ENCODE measurements at places on chromosomes 16 and 17.

- peaks cover 71% of the 10 kb centered on the region for H3K36me3 ChIP-seq
- no peak for DNase-seq
- H3K4me3 ChIP-seq = no peak overlapping the region
- no peaks in the 10 kb centered on the region for H3K27me3 ChIP-seq
- H3K27ac ChIP-seq = no peak overlapping the region
Measured at GRCh38 chr17:72822358-72823023, 270.0 kb downstream of the SLC39A11 start.

- no peaks in the 10 kb centered on the region for H3K4me1 ChIP-seq
- no peak for DNase-seq
- H3K27me3 ChIP-seq = no peaks in the 10 kb centered on the region
Measured at GRCh38 chr17:57264776-57265175, 8.5 kb downstream of the MSI2 start.

DNA sequence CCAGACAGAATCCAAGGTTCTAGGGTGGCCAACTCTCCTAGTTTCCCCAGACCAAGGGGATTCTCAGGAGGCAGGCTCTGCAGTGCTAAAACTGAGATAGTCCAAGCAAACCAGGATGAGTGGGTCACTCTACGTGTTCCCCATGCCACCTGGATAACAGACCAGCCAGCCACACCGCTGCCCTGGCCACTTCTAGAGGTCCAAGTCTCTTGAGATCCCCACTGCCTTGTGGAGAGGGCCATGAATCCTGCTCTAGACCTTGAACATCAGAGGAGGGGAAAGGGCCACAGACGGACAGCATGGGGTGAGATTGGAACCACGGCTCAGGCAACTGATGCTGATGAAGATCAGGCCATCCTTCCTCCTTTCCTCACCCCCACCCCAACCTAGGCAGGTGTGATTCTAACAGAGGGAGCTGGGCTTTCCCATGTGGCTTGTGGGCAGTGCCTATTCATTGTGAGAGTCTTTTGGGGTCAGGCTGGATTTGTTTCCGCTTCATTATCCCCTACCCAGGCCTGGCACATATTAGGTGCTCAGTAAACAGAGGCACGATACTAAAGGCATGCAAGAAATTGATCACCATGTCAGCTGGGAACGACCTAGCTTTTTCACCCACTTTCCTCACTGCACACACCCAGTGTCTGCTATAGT is 16.8 kb upstream of the TVP23A start:
- H3K27ac ChIP-seq = no peak overlapping the region
- H3K4me3 ChIP-seq = no peak overlapping the region
- no peaks in the 10 kb centered on the region for H3K27me3 ChIP-seq
- no peaks in the 10 kb centered on the region for H3K4me1 ChIP-seq

DNA sequence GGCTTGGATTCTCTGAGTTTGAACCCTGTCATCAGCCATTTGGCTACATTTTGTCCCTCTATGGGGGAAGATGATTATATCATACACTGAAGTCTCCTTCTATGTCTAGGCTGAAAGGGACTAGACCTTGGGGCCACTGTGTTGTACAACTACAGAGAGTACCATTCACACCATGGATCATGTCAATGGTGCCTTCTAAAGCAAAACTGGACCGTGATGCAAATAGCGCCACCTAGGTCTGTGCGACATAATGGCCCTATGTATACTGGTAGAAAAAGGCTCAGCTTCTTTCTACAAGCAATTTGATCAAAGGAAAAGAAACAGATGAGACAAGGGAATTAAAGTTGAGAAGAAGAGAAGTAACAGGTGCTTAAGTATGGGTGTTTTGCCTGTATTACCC is 100.7 kb downstream of the LYRM1 start:
- no peak overlapping the region for H3K4me3 ChIP-seq
- no peak for DNase-seq
- no peaks in the 10 kb centered on the region for H3K4me1 ChIP-seq
- H3K27ac ChIP-seq = no peak overlapping the region

GRCh38 chr17:82235056-82235774 is 6.4 kb downstream of the SLC16A3 start:
- DNase-seq = no peak
- no peaks in the 10 kb centered on the region for H3K27me3 ChIP-seq
- peaks cover 27% of the 10 kb centered on the region for H3K36me3 ChIP-seq
- H3K4me1 ChIP-seq = peaks cover 1% of the 10 kb centered on the region

DNA sequence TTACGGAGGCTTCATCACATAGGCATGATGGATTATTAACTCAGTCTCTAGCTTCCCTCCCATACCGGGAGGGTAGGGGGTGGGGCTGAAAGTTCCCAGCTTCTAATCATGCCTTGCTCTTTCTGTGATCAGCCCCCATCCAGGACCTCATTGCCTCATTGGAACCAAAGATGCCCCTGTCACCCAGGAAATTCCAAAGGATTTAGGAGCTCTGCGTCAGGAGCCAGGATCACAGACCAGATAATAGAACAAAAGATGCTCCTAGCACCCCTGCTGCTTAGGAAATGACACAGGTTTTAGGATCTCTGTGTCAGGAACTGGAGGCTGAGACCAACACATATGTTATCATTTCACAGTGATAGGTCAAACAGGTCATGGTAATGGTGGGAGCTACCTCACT is 9.7 kb downstream of the USB1 start:
- peaks cover 62% of the 10 kb centered on the region for H3K36me3 ChIP-seq
- no peak for DNase-seq
- no peaks in the 10 kb centered on the region for H3K4me1 ChIP-seq
- no peak overlapping the region for H3K27ac ChIP-seq
- H3K27me3 ChIP-seq = no peaks in the 10 kb centered on the region
- no peak overlapping the region for H3K4me3 ChIP-seq

DNA sequence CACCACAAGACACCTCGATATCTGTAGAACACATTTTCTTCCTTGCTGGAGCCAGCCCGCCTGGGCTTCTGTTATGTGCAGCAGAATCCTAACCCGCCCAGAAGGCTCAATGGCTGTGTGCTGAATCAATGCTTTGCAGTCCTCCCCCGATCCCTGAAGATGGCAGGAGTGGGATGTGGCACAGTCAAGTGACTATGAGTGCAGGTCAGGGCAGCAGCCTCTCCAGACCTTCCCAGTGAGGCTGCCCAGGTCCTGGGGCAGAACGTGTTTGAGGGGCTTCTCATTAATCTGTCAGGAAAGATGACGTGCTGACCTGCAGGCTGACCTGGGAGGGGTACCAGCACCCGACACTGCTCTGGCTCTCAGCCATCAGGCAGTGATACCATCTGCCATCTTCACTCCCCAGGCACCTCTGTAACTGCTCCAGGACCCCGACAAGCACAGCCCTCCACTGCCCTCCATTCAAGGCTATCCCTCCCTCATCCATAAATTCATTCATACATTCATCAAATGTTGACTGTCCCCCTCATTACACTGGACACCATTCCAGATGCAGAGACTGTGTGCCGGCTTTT is 35.2 kb downstream of the LRRC75A start:
- no peaks in the 10 kb centered on the region for H3K4me1 ChIP-seq
- no peaks in the 10 kb centered on the region for H3K27me3 ChIP-seq
- DNase-seq = no peak
- no peak overlapping the region for H3K27ac ChIP-seq
- H3K36me3 ChIP-seq = no peaks in the 10 kb centered on the region

- H3K4me1 ChIP-seq = peaks cover 34% of the 10 kb centered on the region
- no peaks in the 10 kb centered on the region for H3K36me3 ChIP-seq
- no peak for DNase-seq
- no peak overlapping the region for H3K4me3 ChIP-seq
Measured at GRCh38 chr17:7550344-7550743, 1.5 kb downstream of the TNFSF12 start.

DNA sequence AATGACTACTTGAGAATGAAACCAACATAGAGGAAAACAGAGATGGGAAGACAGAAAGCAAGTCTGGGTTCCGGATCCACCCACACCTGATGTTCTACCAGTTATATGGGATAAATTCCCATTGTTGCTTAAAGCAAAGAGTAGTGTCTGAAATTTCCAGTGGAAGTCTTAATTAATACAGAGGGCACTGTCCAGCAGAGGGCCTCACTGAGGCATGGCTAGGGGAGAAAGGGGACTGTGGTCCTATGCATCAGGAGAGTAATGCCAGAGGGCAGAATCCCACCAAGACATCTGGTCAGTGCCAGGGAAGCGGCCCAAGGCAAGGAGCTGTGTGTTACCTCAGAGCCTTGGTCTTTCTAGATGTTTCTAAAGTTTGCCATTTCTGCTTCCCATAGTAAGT is 7.5 kb upstream of the UMOD start:
- no peaks in the 10 kb centered on the region for H3K4me1 ChIP-seq
- no peak overlapping the region for H3K4me3 ChIP-seq

GRCh38 chr16:30041841-30042240 is 10.8 kb upstream of the TLCD3B start:
- H3K36me3 ChIP-seq = no peaks in the 10 kb centered on the region
- H3K27ac ChIP-seq = no peak overlapping the region
- H3K27me3 ChIP-seq = peaks cover 9% of the 10 kb centered on the region
- DNase-seq = peak; percentile 16
- no peak overlapping the region for H3K4me3 ChIP-seq
- no peaks in the 10 kb centered on the region for H3K4me1 ChIP-seq

DNA sequence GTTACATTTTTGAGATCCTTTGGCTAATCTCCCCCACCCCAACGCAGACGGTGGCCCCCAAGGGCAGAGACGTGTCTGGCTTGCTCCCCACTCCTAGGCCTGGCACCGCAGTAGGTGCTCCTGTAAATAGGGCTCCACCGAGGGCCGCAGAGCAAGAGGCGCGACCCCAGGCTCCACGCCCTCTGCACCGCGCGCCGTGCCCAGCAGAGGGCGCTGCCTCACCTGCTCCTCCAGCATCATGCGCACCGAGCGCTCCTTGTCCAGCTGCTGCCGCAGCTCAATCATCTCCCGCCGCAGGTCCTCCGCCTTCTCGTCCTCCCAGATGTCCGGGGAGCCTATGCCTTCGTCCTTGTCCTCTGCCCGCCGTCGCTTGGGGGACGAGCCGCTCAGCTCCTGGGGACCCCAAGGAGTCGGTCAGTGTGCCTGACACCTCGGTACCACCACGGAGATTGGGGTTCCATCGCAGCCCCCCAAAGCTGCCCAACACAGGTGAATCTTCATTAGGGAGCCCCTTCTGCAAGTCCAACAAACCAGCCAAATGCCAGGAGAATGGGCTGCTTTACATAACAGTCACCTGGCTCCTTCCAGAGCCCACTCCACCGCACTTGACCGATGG is 11.2 kb downstream of the TFAP4 start:
- no peak overlapping the region for H3K27ac ChIP-seq
- no peaks in the 10 kb centered on the region for H3K27me3 ChIP-seq
- H3K4me1 ChIP-seq = no peaks in the 10 kb centered on the region
- H3K36me3 ChIP-seq = peaks cover 52% of the 10 kb centered on the region
- no peak overlapping the region for H3K4me3 ChIP-seq

Data from tibial nerve (tissue), 4 donors.